ENCODE measurements at places on chromosomes 13 and 19. TPM values are rescaled to one million over a fixed set of nuclear protein-coding genes. Genes with fewer than 3 reads are reported as not detected.

Gene ZNF723
- not detected for total RNA-seq

DNA sequence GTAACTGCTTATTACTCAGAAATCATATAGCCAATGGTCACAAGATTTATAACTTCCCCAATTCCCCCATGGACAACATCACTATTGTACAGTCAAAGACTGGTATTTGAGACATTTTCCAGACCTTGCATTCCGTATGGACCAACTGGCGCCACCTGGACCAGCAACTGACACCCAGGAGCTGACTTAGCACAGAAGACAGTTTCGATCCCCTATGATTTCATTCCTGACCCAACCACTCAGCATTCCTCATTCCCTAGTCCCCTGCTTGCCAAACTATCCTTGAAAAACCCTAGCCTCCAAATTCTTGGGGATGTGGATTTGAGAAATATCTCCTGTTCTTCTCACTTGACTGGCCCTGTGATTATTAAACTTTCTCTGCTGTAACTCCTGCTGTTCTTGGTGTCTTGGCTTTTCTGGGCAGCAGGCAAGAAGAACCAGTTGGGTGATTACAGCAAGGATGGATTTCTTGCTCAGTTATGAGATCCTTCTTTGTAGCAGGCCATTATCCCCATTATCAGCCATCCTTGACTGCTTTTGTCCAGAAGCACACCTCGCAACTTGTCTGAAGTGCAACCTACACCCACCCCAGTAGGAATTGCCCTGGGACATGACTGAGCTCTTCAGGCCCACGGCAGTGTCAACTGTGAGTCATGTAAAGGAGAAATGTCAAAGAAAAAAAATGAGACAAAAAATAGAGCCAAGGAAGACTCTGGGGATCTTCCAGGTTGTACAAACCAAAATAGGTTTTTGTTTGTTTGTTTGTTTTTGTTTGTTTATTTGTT is 13.7 kb upstream of the MAP3K10 start:
- no peak for DNase-seq

Gene SIAH3
- not detected for total RNA-seq

GRCh38 chr13:109750221-109750775 is 36.1 kb downstream of the IRS2 start:
- no peak for DNase-seq

DNA sequence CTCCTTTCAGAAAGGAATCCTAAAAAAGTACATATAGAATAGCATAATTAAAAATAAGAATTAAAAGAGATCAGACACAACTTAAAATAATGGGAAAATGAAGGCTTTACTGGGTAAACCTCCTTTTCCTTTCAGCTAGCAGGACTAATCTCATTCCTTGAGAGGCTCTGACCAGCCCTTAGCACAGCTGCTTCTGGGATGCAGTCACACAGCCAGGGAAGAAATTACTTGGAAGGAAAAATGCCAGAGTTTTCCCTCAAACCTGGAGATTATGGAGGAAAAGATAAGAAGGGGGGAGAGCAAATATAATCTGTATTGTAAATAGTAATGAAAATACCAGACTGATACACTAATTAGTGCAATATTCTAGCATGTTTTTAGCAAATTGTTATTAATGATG is 91.8 kb downstream of the LRCH1 start:
- DNase-seq, result peak; percentile 49

GRCh38 chr13:114145256-114145655 is 12.8 kb upstream of the RASA3 start:
- DNase-seq, result no peak

GRCh38 chr13:76454991-76455390 is 431.2 kb downstream of the KCTD12 start:
- DNase-seq, result no peak

DNA sequence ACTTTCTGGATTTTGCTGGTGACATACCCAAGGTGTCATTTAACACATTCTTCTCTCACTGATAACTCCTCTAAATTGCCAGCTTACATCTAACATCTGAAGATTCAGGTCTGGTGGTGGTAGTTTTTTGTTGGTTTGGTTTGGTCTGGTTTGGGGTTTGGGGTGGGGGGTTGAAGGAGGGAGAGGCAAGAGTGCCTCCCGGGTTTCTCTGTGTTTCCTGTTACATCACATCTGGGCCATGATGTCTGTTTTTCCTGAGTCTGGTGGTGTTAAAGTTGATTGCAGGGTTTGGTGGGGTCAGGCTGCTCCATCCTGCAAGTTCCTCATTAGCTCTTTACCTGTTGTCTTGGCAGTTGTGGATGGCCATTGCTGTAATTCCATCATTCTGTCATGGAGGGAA is 155.8 kb upstream of the UBL3 start:
- DNase-seq, result no peak

- no peak for DNase-seq
Observed at GRCh38 chr13:104868806-104869205, 1666.7 kb downstream of the EFNB2 start.

DNA sequence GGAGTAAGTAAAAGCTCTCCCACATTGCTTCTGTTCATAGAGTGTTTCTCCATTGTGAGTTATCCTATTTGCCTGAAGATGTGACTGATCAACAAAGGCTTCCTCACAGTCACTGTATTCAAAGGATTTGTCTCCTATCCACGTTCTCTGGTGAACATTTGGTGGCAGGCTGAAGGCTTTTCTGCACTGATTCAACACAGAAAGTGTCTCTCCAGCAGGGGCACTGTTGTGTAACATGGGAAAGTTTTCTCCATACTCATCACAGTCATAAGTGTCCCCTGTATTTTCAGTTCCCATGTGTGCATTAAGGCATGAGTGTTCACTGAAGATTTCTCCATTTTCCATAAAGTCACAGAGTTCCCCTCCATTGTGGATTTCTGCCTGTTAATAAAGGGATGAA is 17.6 kb downstream of the ZNF121 start:
- DNase-seq, result no peak

- DNase-seq, result no peak
Observed at GRCh38 chr13:92137520-92137919, 739.1 kb downstream of the GPC5 start.

DNA sequence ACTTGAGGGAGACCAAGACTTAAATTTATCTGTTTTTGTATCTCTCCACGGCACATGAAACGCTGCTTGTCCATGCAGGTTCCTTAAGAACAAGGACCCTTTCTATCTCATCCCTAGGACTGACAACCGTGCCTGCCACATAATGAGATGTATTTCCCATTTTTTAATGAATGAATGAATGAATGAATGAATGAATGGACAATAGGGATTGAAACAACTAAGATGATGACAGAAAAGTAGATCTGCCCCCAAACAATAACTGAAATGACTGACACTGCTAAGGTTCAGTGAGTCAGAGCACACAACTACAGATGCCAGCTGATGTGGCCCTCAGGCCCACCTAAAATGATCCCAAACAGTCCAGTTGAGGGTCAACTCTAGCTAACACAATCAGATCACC is 69.8 kb downstream of the USP12 start:
- no peak for DNase-seq

- DNase-seq, result peak; percentile 54
Observed at GRCh38 chr19:4474514-4475022, 2.5 kb downstream of the HDGFL2 start.

DNA sequence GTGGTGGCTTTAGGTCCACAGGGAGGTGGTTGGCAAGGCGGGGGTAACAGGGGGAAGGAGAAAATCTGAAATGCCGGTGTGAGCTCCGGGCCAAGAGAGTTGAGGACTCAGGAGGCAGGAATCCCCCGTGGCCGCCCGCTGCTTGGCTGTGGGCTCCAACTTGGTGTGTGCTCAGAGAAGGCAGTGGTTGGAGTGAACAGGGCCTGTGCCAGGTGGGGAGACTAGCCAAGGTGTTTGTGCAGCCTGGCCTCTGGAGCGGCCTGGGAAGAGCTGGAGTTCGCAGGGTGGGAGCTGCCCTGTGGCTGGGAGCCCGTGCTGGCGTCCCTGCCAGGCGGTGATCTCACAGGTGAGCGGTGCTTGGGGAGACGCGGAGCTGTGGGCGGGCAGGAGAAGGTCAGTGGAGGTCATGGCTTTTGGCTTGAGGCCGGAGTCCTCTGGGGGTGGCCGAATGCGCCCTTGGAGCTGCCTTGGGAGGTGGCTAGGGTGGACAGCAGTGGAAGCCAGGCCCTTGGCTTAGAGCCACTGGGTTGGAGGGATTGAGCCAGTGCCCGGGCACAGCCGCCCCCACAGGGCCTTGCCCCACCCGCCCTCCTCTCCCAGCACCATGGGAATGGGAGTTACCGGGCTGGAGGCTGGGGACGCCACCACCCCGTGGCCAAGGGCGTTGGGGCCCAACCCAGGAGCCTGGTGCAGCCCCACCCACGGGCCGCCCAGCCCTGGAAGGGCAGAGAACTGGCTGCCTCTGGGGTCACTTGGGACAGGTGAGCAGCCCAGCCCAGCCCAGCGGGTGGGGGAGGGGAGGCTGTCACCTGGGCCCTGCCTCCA is 7.1 kb upstream of the CIRBP start:
- peak; percentile 82 for DNase-seq

Gene TLE2
- total RNA-seq, result 12.8 TPM

Gene CFAP97D2
- total RNA-seq, result not detected

DNA sequence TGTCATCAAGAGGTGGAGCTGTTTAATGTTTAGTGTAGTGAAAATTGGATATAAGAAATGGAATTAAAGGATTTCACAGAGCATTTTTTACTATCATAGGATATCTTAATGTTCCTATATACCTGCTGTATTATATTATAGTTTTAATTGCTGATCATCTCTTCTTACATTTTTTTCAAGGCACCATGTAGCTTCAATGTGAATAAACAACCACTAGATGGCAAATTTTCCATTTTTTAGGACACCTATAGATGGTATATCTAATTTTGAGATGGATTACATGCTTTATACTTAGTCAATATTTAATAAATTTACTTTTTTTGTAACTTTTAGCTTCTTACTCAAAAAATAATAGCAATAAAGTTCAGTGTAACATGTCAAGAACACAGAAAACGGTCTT is 9.0 kb upstream of the ATXN8OS start:
- no peak for DNase-seq

GRCh38 chr19:51111606-51112005 is 3.4 kb upstream of the CTU1 start:
- no peak for DNase-seq

- DNase-seq, result peak; percentile 8
Observed at GRCh38 chr13:26074706-26075105, 22.9 kb upstream of the SHISA2 start.

GRCh38 chr19:2619076-2619475 is 83.4 kb downstream of the GNG7 start:
- no peak for DNase-seq

DNA sequence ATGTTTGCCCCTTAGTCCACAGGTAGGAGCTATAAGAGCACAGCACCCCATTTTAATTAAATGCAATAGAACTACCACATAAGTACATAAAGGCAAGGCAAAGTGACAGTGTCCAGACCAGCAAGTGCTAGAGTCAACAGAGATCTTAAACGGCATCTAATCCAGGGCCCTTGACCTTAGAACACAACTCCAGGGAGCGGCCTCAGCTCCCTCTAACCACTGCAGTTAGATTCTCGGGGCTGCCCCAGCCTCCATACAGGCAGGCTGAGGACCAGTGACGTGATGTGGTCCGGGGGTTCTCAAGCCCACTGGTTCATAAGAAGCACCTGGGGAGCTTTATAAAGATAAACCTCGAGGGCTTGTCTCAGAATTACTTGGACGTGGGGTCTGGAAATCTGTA is 10.0 kb upstream of the ATP12A start:
- no peak for DNase-seq

Gene TRPC4
- total RNA-seq, result 1.2 TPM

Gene EBPL
- 47.0 TPM for total RNA-seq

Gene HNRNPM
- 41.8 TPM for total RNA-seq

Gene MED16
- total RNA-seq, result 24.5 TPM

Gene ZNF302
- 30.8 TPM for total RNA-seq

- DNase-seq, result no peak
Observed at GRCh38 chr13:114227528-114227927, 7.2 kb upstream of the CDC16 start.
